ENCODE measurements at places on chromosomes 5 and 9.
A peak's percentile ranks its signal among the peaks of the same experiment; 100 is the strongest.

DNA sequence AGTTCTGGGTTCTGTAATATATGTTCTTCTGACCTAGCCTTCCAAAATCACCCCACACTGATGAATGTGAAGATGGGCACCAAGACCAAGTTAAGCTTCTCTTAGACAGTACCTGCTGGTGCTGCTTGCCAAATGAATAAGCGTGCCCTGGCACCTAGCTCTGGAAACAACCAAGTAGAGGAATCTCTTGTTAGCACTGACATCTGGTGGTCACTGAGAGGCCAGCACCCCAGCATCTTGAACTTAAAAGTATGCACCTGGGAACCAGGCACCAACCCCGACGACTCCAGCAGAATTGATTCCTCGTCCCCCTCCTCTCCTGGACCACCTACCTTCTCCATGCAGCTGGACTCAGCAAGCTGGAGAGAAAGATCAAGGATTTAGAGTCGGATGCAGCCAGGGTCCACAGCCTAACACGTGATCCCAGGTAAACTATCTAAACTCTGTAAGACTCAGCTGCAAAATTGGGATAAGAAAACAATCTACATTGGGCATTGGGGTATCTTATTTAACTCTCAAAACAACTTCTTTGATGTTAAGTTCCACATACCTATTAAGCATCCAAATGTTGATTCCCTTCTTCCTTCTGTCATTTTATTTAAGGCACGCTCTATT is 89.8 kb downstream of the SLC1A3 start:
- DNase-seq, result no peak

DNA sequence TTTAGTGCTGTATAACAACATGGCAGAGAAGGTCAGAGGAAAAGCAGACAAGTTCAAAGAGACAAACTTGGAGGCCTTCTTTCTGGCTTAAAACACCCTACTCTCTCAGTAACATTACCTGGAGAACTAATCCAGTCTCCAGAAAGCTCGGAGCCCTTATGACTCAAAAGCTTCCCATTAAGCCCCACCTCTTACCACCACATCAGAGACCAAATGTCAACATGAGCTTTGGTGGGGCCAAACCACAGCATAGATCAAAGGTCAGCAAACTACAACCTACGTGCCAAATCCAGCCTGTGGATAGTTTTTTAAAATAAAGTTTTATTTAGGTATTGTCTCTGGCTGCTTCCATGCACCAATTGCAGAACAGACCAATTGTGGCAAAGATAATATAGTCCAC is 589.9 kb downstream of the DNAH5 start:
- DNase-seq, result no peak

DNA sequence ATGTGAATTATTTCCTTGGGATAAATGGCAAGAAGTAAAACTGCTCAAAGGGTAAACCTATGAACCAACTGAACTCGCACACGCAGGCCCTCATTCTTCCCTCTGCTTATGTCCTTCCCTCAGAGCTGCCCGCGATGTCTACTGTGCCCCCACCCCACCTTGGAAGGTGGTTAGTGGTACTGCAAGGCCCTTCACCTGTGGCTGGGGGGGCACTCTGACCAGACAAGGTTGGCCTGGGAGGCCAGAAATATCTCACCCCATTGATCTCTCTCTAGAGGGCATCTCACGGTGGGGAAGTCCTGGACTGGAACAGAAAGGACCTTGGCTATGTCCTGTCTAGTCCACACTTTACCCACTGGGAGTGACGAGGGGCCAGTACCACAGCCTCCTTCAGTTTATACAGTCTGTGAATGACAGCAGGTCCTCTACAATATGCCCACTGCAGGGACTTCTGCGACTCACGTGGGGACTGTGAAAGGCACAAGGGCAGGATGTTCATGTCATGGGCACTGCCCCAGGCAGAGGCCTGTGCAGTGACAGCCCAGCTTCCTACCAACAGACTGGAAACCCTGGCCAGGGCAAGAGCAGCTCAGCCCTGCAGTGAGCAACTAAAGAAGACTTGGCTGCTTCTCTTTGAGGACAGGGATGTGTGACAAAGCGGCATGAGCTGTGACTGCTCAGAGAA is 56.8 kb upstream of the SYNPO start:
- DNase-seq, result no peak

DNA sequence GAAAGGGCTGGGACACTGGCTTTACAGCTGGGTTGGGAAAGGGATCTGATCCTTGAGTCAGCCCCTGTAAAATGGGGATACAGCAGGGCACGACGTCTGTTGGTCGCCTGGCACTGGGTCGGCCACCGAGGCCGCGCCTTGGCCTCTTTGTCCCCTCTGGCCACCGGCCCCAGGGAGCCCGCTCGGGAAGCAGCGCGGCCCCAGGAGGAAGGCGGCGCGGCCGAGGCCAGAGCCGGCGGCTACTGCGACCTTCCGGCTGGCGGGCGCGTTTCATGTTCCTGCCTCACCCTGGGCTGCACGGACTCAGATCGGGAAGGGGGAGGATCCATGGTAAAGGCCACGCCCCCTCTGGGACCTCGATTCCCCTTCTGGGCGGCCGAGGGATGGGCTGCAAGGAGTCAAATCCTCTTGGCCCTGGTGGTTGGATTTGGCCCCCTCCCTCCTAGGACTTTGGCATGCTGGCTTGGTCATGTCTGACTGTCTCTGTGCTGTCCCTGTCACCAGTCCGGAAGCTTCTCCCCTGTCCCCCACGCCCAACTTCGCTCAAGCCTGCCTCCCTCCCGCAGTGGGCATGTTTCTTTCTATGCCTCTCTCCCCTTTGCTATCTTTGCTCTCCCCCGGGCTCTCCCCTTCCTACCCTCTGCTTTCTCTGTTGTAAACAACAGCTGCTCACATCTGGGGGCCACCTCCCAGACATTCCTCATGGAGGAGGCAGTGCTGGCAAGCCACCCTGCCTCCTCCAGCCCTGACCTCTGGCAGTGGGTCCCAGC is 25.8 kb downstream of the FPGS start:
- peak; percentile 68 for DNase-seq

- no peak for DNase-seq
Measured at GRCh38 chr5:54518146-54518817, 723 bp downstream of the SNX18 start.

- DNase-seq, result no peak
Measured at GRCh38 chr5:84779186-84779585, 394.5 kb upstream of the EDIL3 start.

- DNase-seq, result no peak
Measured at GRCh38 chr5:174837919-174838902, 113.8 kb downstream of the MSX2 start.

DNA sequence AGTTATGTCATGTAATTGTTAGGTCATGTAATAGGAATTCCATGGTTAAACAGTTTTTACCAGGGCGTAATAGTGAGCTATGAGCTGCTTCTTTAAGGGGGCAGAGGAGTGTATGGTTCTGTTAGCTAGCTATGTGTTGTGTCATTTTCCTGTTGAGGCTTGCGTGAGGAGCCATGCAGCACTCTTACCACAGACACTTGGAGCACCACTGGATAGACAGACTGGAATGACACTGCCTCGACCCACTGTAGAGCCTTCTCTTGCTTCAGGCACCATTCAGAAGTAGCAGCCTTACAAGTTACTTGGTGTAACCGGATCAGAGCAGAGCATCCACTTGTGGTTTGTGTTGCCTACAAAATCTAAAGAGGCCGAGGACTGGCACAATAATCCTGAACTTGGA is 28.3 kb upstream of the STOM start:
- DNase-seq, result no peak

DNA sequence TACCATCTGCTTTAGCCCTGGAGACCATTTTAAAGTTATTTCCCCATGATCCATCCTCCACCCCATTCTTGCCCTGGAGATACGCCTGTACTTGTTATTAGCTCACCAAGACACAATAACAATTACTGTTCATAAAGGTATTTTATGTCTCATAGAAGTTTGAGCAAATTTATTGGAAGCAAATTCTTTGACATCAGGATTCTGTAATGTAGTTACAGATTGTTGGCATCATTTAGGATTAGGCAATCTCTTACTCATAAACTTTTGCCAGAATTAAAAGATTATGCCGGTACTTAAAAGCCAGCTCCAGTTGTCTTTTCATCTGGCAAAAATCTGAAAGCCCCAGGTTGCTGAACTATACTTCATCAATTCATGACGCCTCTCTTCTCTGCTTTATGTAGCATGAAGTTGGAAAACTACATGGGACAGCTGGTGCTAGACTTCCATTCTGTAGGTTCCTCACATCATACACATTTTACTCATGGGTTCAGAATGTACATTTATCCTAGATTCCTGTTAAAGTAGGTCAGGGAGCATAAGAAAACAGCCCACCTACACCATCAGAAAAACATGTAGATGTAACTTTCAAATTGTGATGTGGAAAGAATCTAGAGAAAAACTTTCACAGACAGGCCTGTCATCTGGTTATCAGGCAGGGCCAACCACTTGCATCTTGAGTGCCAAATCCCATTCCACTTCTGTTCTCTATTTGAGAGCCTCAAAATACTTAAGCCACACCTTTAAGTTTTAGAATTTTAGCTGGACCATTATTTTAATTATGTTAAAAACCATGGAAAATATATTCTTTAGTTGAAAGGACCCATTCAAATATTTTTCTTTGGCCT is 14.0 kb downstream of the ATP10B start:
- no peak for DNase-seq

DNA sequence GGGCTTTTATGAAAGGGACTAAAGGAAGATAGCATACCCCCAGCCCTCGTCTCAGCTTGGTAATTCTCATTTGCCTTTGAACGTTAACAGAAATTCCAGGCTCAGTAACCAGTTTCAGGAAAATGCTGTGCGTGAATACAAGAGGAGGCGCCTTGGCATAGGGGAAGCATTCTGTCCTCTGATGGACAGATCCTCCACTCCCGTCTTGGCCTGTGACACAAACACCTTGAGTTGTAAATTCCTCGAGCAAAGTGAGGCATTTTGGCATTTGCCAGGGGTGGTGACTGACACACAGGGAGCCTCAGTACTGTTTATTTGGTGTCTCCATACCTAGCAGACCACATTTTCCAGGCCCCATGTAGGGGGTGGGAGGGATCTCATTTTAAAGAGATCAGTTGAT is 44.8 kb downstream of the APTX start:
- no peak for DNase-seq

GRCh38 chr9:136537896-136538598 is 7.8 kb downstream of the NOTCH1 start:
- no peak for DNase-seq

GRCh38 chr5:42648036-42648435 is 108.6 kb upstream of the CCDC152 start:
- no peak for DNase-seq

DNA sequence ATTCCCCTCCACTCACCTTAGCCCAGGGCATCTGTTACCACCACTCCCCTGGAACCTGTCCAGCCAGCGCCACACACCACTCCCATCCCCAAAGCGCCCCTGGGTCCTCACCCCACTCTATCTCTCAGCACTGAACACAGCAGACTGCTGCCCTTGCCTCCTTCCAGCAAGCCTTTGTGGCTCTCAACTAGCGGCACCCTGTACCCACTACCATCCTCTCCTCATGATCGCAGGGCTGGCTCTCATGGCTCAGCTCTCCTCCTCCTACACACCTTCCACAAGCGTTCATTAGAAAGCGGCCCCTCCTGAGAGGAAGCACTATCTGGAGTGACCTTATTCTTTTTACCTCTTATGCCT is 13.3 kb upstream of the BASP1 start:
- DNase-seq, result no peak

DNA sequence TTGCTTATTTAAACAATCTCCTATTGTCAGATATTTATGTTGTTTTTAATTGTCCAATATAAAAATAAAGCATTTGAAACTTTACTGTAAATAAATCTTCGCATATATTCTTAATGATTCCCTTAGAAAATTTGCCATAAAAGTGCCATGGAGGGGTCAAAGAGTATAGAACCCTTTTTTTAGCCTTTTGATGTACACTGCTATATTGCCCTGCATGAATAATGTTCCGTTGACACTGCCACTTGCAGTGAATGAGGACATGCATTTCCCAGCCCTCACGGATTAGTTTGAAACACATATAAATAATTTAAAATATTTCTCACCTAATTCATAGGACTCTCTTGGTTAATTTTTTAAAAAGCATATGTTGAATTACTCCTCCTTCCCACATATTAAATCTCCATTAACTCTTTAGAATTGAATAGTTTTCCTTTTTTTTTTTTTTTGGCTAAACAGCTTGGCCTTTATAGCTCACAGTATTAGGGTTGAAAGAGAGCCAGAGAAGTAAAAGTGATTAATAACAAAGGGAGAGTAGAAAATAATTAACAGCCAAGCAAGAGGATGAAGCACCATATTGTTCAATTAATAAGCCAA is 129.8 kb upstream of the SGCD start:
- no peak for DNase-seq

DNA sequence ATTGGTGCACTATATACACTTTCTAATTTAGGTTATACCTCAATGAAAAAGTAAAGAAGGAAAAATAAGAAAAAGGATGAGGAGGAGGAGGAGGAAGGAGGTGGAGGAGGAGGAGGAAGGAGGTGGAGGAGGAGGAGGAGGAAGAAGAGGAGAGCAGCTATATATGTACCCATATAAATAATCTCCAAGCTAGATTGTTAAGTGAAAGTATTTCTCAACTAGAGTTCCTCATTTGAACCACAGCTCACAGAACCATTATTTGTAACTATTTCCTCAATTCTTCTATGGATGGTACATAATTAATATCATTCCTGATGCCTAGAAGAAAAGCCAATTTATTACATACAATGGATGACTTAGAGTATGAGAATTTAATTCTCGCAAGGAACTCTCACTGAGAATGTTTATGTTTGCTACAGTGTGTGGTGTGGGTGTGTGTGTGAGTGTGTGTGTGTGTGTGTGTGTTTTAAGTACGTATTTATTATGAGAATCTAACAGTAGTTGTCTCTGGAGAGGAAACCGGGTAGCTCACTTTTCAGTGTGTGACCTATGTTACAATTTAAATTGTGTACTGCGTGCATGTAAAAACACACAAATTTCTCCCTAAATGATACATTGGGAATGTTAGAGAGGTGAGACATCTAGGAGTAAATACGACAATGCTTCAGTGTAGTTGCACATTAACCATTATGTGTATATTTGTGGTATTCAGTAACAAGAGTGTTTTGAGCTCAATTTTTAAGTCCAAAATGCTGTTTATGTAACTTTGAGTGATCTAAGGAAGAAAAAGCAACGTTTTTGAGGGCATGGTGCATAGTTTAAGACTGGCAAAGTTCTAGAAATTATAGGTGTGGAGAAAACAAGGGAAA is 20.2 kb upstream of the NREP start:
- DNase-seq, result no peak

DNA sequence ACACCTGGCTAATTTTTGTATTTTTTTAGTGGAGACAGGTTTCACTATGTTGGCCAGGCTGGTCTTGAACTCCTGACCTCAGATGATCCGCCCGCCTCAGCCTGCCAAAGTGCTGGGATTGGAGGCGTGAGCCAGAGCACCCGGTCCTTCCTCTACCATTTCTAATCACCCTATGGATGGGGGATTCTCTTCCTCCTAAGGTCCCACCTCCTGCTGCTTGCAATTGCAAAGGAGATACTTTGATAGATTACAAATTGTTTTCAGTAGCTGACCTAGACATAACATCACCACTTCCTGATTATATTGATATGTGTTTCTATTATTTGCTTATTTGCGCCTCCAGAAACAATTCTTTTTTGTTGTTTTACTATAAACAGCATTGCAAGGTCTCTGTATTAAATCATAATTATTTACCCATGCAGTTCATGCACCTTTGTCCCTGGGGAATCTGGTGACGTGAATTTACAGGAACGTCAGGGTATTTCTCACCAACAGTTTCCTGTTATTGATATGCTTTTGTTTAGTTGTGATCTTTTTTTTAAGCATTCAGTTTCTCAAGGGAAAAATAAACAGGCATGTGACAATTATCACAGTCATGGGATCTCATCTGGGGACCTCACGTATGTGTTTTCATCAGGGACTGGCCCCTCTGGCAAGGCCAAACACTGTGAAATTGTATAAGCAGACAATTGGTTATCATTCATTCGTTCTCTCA is 43.2 kb downstream of the ESM1 start:
- no peak for DNase-seq

Data from left renal cortex interstitium (tissue), 4 donors.